ENCODE measurements at places on chromosomes 6 and 20.

DNA sequence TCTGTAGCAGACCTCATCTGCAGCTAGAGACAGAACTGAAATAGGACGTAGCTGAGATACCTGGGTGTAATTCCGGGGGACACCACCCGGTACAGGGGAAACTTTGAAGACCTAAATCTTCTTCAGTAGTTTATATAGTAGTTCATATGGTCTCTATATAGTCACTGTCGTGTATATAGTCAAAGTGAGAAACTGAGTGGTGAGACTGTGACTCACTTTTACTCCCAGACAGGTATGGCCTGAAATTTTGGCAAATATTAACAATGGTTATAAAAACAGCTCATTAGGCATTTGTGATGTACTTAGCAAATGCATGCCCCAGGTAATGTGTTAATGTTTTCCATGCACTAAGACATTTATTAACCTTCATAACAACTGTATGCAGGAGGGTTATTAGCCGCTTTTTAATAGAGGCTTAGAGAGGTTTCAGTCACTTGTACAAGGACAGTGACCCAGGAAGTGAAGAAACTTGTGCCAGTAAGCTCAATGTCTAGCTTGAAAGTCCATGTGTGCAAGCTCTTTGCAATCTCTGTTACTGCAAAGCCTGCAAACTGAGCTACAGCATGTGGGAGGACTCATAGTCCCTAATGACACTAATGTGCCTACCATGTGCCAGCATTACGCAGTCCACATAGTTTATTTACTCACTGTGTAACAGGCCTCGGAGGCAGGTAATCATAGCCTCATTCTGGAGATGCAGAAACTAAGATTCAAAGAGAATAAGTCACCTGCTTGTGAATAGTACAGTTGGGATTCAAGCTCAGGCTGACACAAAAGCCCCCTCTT, 165.4 kb upstream of the CHD6 start:
- DNase-seq: no peak

GRCh38 chr6:161238500-161238899, 35.4 kb downstream of the AGPAT4 start:
- no peak for DNase-seq

DNA sequence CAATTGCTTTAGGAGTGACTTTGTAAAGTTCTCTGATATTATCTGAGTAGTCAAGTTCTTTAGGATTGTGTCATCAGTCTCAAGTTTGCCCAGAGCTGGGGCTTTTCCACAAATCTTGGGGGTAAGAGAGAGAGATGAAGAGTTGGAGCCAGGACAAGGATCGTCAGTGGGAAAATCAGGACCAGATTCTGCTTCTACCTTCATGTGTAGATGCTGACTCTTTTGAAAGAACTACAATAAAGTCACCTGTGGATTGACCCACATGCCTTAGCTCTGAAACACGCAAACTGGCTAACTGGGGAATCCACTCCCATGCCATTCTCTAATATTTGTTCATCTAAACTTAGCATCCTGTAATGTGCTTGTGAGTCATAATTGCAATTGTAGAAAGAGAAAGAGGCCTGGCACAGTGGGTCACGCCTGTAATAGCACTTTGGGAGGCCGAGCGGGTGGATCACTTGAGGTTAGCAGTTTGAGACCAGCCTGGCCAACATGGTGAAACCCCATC, 15.6 kb upstream of the BICRAL start:
- no peak for DNase-seq

GRCh38 chr6:123402052-123402451, 234.7 kb downstream of the TRDN start:
- no peak for DNase-seq

GRCh38 chr20:36717657-36718056, 28.2 kb downstream of the NDRG3 start:
- DNase-seq: no peak

DNA sequence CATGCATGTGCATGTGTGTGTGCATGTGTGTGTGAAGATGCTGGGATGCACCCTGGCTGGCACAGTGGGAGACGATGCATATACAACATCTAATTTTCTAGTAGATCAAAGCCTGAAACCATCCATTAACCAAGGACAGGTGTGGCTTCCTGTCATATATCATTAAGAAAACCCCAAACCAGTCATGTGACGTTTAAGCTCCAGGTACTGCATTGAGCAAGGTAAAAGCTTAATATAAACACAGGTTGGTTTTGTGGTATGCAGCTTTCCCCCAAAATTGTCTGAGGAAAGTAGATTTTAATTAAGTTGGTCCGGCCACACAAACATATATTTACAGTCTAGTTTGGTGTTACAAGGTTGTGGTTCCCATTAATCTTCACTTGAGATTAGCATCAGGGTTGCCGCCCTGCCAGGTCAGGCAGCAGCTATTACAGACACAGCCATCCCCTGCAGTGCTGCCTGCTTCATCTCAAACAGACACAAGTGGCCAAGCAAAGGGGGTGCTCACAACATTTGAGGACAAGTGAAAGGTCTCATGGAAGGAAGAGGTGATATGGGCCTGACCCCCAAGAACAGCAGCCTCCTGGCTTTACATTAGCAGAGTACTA, 48.6 kb upstream of the NAA20 start:
- DNase-seq: no peak

DNA sequence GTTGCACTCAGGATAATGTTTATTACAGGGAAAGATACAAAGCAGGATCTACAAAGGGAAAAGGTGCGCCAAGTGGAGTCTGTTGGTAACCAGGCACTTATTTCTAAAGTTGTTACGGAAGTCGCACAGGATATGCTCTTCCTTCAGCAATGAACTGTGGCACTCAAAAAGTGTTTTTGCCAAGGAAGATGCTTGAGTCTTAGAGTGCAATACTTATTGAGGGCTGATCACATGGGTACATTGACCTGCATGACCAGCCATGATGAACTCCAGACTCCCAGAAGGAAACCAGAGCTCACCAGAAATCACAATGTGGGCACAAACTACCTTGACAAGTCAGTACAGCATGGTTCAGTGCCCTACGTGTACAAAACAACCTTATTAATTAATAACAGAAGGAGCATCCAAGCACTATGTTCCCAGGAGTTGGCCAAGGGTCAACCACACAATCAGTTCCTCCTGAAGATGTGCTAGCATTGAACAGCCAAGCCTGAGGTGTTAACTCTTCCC, 270.7 kb upstream of the TFAP2D start:
- no peak for DNase-seq

DNA sequence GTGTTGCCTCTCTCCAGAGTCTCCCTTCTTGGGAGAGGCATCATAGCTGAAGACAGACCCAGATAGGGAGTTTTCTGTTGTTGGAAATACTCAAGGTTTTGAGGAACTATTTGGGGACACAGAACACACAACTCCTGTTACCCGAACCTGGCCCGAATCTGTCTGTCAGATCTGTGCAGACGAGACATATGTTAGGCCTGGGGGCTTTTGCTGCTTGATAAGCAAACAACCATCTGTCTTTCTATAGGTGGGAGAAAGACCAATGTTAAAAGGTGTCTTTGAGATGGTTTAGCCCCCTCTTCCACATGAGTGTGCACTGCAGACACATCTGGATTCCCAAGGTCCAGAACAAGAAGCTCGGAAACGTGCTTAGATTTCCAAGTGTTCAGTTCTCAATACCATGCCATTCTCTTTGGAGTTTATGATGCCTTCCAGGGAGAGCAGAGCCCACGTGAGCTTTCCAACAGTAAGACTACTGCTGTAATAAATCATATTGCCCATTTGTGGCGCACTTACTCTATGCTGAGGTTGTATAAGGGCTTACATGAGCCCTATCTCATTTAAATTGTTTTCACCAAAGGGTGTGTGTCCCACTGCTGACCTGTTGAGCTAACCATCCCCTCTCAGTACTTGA, 3.8 kb upstream of the STX16 start:
- no peak for DNase-seq

DNA sequence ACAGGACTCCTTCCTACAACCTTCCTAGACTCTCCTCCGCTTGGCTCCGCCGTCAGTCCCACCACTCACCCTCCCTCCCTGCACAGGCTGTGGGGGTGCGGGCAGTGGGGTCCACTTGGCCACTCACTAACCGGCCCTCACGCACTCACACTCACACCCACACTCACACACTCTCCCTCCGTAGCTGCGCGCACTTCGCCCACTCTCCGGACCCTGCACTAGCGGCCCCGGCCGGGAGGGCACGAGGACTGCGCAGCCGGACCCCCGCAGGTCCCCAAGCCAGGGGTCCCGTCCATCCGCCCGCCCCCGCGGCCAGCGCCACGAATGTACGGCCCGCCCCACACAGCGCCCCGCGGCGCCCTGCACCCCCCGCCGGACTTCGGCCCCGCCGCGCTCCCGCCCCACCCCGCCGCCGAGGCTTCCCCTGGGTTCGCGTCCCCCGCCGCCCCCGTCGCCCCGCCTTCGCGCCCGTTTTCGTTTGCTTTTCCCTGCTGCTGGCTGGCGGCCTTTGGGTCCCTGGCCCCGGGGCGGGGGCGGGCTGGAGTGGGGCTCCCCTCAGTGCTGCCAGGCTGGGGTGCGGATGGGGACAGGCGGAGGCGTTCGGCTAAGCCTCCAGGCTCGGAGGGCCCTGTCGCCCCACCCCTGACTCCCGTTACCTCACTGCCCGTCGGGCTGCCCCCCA, 23.0 kb upstream of the SLC22A7 start:
- peak; percentile 52 for DNase-seq

DNA sequence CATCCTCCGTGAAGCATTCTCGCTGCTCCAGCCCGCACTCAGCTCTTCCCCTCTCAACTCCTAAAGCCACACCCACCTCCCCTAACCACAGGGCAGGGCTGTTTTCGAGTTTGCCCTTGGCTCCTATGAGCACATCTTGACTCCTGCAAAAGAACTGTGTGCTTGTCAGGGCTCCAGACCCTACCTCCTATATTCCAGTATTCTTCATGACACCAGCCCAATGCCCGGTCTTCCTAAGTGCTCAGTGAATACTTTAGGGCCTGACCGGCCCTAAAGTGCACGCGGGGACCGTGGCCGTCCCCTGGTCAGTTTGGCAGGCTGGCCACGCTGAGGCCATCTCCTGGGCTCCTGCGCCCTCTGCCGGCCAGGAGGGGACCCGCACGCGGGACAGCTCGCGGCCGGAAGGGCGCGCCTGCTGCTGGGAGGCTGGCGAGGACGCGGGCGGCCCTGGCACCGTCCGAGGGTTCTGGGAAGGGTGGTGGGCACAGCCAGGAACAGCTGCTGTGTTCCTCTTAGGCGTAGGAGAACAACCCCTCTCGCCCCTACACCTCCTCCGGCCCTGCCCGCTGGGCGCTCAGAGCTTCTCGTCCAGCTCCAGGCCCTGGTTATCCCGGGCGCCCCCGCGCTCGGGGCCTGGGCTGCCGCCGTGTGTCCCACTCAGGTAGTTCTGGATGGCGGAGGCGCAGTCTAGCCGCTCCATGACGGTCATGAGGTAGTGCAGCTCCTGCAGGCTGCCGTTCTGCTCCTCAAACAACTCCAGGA, 11.0 kb downstream of the UNC5CL start:
- peak; percentile 83 for DNase-seq

- DNase-seq: no peak
Measured at GRCh38 chr20:46343975-46344357, 35.7 kb upstream of the CDH22 start.

- no peak for DNase-seq
Measured at GRCh38 chr6:53497905-53498304, 47.0 kb downstream of the GCLC start.

- no peak for DNase-seq
Measured at GRCh38 chr20:50322703-50323131, 132.1 kb downstream of the CEBPB start.

GRCh38 chr6:12977806-12978205, 261.2 kb downstream of the PHACTR1 start:
- no peak for DNase-seq

- DNase-seq: no peak
Measured at GRCh38 chr6:102582569-102582968, 1189.1 kb downstream of the GRIK2 start.

GRCh38 chr6:91447081-91447480, 860.2 kb upstream of the MAP3K7 start:
- no peak for DNase-seq

DNA sequence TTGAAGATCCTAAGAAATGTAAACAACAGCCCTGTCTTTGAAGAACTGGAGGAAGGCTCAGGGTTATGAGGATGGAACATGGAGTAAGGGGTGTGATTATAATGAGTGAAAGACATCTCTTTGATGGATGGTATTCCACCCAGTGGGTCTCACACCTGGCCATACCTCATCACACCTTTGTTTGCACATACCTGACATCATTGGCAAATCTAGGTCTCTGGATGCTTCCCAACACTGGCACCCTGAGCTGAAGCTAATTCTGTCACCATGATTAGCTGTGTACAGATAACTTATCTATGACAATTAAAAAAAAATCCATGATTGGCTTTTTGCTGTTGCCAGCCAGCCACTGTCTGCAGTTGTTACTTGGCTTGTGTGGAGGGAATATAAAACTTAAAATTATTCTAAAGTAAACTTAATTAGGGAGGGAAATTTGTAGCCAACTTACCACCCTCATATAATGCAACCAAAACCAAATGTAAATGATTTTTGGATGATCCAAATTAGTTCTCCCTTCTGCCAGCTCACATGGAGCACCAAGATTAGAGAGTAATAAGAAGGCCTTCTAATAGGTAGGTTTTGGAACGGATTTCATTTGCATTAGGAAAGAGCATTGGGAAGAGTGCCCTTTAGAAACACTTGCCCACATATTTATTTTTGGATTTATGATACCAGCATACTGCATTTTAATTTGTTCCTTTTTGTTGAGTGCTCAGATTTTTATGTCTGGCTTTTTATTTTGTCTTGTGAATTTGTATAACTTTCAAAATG, 249.5 kb downstream of the SOX4 start:
- DNase-seq: no peak

DNA sequence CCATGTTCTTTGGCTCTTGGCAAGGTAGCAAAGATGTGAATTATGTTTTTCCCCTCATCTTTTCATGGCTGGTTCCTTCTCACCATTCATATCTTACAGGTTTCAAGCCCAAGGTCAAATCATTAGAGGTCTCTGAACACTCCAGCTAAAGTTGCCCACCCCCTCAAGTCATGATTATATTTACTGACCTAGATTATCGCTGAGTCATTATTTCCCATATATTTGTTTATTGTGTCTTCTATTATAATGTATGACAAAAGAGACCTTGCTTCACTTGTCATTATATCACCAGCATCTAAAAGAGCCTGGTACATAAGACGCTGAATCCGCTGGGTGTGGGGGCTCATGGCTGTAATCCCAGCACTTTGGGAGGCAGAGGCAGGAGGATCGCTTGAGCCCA, 12.4 kb downstream of the DSN1 start:
- no peak for DNase-seq

DNA sequence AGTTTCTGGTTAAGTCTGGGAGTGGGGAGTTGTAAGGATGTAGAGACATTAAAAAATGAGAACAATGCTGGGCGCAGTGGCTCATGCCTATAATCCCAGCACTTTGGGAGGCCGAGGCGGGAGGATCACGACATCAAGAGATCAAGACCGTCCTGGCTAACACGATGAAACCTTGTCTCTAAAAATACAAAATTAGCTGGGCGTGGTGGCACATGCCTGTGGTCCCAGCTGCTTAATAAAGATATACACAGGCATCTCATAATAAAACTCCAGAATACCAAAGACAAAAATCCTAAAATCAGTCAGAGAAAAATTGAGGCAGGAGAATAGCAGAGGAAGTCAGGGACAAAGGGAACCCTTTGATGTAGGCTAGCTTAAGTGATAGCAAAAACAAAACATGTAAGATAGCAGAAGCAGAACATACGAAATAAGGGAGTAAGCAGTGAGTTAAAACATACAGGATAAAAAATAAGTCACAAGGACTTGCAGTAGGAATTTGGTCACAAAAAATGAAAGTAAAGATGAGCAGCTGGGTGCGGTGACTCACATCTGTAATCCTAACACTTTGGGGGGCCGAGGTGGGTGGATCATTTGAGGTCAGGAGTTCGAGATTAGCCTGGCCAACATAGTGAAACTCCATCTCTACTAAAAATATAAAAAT, 23.6 kb downstream of the DDX43 start:
- no peak for DNase-seq

All from activated T-cell treated with anti-CD3 and anti-CD28 coated beads, Interleukin-2, amount 50 U/mL, for 1 hour (primary cell).